ENCODE measurements at places on chromosomes 7 and 10.

DNA sequence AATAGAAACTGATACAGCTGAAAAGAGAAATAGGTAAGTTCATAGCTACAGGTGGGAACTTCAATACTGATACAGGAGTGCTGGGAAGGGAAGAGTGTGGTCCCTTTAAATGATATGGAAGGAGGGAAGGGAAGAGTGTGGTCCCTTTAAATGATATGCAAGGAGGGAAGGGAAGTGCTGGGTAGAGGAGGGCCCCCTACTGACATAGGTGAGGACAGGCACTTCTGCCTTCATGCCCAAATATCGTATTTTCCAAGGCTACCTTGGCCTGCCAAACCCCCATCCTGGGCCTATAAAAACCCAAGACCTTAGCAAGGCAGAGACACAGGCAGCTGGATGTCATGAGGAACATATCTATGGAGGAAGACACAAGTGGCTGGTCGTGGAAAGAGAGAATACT, 92.3 kb downstream of the MAGI2 start:
- no peak for DNase-seq

GRCh38 chr7:121000081-121000983, 11.8 kb downstream of the CPED1 start:
- DNase-seq, result no peak

- no peak for DNase-seq
Measured at GRCh38 chr7:45185864-45186250, 28.3 kb downstream of the RAMP3 start.

DNA sequence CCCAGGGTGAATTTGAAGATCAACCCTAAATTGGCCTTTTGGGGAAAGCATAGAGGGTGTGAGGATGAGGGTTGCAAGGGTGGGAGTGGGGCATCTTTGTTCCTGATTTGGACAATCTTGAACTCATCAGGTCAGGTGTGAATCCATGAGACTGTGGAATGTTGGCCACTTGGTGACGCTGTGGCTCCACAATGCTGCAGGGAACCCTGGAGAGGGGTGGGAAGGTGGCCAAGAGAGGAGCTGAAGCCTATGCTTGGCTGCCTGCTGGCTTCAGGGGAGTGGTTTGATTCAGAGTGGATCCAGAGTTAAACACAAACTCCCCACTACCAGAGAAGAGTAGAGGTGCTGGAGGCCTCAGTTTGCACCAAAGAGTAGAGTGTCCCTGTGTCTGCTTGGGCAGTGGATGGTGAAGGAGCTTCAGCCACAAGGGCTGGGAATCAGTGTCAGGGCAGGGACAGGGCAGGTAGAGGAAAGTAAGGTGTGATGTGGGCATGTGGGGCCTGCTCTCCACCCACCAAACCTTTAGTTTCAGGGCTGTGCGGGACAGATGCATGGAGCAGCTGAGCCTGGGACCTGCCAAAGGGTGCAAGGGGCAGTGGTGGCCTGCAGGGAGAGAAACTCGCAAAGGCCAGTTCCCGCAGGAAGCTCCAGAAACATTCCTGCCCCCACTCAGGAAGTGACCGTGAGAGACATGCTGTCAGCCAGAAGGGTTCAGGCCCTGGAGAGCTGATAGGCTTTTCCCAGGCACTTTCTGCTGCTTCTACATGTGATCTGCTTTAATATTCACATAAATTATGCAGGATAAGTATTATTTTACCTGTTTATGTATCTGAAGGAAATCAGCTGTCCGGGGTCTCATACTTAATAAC, 81.0 kb upstream of the PRSS58 start:
- no peak for DNase-seq

DNA sequence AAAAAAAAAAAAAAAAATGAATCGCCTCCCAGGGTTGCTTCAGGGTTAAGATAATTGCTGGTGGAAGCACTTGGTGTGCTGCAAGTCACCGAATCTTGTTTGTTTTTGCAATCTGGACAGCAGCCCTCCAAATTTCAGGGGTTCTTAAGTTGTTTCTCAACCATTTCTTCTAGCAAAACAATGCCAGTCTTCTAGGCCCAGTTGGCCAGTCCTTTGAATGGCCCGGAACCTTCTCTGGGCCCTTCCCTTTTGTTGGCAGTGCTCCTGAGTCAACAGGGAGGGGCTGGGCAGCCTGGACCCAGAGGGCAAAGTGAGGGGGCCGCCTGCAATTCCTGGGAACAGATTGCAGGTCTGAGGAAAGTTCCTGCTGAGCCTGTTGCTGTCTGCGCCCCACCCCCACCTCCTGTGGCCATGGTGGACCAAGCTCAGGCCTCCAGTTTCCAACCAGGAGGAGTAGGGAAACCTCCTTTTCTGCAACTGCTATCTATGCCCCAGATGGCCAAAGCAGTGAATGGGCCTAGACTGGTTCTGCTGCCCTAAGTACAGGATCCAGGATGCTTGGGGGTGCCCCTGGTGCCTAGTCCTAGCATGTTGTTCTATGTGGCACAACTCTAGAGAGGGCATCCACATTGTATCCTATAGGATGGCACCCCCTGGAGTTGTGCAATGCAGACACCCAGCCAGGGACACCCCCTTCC, 31.4 kb upstream of the PDCD4 start:
- DNase-seq, result no peak

- no peak for DNase-seq
Measured at GRCh38 chr10:99682752-99683151, 23.4 kb downstream of the ENTPD7 start.

DNA sequence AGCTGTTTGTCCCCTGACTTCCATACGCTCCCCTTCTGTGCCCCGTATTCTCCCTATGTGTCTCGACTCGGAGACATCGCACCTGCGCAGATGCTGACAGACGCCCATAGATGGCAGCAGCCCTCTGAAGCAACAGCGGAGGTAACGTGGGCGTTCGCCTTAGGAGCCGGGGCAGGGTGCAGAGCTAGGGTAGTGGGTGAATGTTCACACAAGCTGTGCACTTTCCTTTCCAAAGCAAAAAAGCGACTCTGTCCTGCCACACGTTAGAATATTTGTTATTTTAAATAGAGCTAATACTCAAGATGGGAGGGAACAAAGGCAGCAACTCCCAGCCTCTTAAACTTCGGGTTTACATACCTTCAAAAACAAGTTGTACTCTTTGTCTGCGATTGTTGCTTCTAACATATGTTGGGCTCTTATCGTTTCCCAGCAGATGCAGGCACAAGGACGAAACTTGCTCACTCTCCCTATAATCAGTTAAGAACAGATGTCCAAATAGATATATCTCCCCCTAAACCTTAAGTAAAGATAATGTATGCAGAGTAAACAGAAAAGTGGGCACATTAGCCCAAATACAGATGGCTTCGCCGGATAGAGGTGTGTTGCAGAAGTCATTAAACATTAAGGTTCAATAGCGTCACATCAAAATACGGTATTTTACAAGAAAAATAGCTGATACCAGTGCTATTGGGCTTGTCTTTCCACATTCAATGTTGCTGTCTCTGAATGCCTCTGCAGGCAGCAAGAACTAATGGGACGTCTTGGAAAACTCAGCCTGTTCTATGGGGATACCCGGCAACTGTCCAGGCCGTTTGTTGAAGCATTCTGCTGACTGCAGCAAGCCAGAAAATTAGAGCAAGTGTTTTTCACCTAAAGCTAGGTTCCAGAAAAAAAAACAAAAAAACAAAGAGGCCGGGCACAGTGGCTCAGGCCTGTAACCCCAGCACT, 340.3 kb upstream of the PRKCQ start:
- peak; percentile 71 for DNase-seq

- no peak for DNase-seq
Measured at GRCh38 chr10:67487906-67488619, 207.9 kb downstream of the CTNNA3 start.

GRCh38 chr7:82729172-82730030, 285.8 kb upstream of the CACNA2D1 start:
- no peak for DNase-seq

- no peak for DNase-seq
Measured at GRCh38 chr7:100575746-100576383, 2.2 kb upstream of the SAP25 start.

DNA sequence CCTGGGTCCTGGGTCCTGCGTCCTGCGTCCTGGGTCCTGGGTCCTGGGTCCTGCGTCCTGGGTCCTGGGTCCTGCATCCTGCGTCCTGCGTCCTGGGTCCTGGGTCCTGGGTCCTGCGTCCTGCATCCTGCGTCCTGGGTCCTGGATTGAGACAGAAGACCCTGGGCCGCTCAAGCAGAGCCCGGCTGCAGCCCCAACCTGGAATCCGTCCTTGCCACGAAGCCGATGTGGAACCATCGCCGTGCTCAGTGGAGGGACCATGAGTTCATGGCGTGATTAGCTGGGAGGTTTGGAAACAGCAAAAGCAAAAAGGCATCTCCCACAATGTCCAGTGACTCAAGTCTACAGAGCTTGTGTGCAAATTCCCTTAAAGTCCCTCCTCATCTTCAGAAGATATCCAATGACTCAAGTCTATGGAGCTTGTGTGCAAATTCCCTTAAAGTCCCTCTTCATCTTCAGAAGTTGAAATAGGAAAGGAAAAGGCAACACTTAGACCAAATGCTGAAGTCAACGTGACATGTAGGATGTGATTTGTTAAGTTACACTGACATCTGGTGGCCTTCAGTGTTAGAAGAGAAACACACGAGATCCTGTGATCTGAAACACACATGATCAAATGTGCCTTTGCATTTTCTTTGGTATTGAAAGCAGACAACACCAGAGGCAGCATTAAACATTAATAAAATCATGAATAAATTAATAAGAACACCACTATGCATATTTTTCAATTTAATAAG, 179.9 kb downstream of the PTPRN2 start:
- no peak for DNase-seq

GRCh38 chr7:42745357-42746059, 166.4 kb downstream of the C7orf25 start:
- DNase-seq, result peak; percentile 1

DNA sequence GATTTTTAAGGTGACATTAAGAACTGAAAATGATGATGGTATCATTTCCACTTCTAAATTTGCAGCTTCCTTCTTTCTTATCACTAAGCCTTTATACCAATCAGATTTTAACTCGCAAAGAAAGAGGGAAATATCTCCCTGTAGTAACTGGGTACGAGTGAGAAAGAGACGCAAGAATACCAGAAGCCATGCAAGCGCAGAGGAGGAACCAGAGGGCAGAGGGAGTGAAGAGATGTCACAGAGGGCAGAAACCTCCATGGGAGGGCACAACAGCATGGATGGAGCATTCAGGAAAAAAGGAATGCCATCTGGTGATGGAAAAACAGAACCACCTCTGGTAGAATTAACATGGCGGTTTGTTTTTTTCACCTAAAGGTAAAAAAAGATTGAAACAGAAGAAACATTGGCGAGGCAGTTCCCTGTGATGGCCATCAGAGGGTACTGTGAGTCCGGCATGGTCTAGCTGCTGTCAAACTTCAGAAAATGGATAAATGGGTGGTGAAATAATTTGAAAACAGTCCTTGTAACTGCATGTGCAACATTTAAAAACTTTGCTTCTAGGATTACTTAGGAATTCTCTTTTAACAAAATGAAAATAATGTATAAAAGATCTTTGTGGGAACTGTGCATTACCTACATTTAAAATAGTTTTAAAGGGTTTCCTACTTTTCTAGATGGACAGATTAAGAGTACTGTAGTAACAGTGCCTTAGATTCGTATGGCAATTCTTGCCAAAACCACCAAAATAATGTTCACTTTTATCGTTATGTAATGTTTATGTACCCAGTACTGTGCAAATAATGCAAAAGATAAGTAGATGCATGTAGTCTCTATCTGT, 91.8 kb downstream of the ARHGAP12 start:
- no peak for DNase-seq

DNA sequence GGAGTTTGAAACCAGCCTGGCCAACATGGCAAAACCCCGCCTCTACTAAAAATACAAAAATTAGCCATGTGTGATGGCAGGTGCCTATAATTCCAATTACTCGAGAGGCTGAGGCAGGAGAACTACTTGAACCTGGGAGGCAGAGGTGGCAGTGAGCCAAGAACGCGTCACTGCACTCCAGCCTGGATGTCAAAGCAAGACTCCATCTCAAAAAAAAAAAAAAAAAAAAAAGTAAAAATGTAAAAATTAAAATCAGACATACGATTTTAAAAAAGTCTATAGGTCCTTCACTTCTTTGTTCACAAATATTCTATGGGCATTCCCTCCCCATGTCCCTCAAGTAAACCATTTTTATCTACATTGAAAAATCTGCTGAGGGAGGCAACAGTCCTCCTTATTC, 34.9 kb upstream of the TLL2 start:
- DNase-seq, result no peak

DNA sequence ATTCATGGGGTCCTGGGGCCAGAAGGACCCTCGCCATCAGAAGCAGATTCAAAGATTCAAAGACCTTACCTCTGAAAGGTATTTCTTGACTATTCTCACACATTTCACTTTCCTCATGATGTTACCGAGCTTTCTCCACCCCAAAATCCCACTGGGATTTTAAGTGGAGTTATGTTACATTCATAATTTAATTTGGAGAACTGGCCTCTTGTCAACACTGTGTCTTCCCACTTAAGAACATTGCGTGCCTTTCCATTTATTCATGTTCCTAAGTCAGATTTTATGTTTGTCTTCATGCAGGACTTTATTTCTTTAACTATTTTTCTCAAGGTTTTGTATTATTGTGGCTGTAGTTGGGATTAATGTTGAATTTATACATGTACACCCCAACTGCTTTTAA, 123.5 kb upstream of the BMPER start:
- DNase-seq, result no peak

GRCh38 chr10:43160046-43160920, 22.0 kb downstream of the CSGALNACT2 start:
- peak; percentile 13 for DNase-seq

DNA sequence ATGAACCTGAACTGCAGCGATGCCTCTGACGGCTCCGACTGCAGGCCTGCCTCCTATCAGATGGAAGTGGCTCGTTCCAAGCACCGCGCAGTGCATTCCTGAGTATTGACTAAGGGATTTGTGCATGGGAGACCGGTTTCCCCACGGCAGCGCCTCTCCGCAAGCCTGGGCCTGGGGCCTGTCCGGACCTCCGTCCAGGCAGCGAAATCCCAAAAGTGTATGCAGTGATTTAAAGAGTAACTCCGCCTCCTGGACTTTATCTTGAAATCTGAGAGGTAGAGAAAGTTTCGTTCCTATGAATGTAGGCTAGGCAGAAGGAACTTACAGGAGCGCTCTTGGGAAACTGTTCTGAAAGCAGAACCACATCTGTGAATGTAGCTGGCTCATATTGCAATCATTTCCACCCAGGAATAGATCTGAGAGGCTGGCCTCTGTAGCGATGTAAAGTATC, 106.2 kb upstream of the CELF2 start:
- no peak for DNase-seq

- DNase-seq, result no peak
Measured at GRCh38 chr10:123442901-123443300, 223.3 kb upstream of the GPR26 start.

GRCh38 chr7:52705768-52706167, 329.7 kb upstream of the POM121L12 start:
- DNase-seq, result no peak

GRCh38 chr10:65891073-65891981, 1034.5 kb upstream of the LRRTM3 start:
- no peak for DNase-seq
